Mucosa of gallbladder (tissue), 1 donor: ENCODE measurements at places on chromosomes 2 and 18. TPM values are rescaled to one million over a fixed set of nuclear protein-coding genes. Genes with fewer than 3 reads are reported as not detected.

HOXD1 gene
- 0.40 TPM for total RNA-seq

GRCh38 chr2:9981655-9982054, 30.2 kb downstream of the GRHL1 start:
- DNase-seq, result no peak

GRCh38 chr18:62452280-62452831, 70.5 kb upstream of the ZCCHC2 start:
- DNase-seq, result no peak

DNA sequence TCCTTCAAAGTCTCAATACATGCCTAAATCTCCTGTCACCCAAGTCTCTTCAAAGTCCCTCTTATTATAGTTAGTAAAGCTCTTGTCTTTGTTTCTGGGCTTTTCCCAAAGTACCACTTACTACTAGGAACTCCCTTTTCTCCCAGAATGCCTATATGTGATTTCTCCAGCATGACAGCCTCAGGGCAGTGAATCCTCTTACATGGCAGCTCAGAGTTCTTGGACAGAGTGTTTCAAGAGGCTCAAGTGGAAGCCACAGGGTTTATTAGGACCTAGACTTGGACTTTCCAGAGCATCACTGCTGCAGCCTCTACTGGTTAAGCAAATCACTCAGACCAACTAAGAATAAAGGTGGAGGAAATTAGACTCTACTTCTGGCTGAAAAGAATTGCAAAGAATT, 98.9 kb downstream of the CSRNP3 start:
- no peak for DNase-seq

- DNase-seq, result no peak
Observed at GRCh38 chr2:84741182-84741822, 139.6 kb downstream of the TRABD2A start.

GRCh38 chr18:27750014-27750413, 426.9 kb downstream of the CDH2 start:
- DNase-seq, result peak; percentile 54

- DNase-seq, result no peak
Observed at GRCh38 chr2:232873292-232873908, 3.3 kb downstream of the SNORC start.

DNA sequence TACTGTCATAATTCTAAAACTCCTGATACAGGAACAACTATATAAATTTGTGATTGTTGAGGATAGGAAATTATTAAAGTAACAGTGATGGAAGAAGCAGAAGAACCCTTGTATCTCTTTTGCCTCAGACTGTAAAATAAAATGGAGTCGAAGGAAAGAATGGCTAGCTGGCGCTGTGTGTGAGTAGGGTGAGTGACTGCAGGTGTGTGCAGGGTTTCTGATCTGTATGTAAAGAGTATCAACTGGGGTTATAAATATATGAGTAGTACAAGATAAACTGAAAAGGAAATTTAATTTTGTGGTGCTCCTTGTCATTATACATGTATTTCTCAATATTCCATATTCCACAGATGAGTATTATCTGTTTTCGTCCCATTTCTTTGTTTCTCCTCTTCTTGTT, 15.2 kb downstream of the POLI start:
- DNase-seq, result no peak

DNA sequence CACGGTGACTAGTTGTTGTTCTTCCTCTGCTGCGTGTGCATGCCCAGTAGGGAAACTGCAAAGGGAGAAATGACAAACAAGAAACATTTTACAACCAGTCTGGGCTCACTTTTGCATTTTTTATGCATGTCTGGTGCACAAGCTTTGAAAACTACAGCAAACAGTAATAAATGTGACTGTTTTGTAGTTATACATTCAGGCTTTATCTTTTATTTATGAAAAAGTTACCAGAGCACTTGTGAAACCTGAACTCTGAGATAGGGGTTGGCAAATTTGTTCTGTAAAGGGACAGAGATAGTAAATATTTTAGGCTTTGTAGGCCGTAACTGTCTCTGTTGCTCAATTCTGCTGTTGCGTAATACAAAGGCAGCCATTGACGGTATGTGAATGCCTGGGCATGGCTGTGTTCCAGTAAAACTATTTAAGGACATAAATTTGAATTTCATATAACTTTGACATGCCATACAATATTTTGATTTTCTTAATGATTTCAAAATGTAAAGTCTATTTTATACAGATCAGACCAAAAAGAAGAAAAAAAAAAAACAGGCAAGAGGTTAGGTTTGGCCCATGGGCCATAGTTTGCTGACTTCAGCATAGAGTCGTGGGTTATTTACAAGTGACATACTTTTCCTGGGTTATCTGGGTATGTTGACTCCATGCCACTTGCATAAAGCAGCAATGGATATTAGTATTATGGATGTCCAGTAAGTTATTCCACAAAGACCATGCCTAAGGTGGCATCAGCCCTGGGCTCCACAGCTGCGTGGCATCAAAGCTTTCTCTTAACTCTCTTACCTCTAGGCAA, 53.6 kb upstream of the EML6 start:
- peak; percentile 61 for DNase-seq

DNA sequence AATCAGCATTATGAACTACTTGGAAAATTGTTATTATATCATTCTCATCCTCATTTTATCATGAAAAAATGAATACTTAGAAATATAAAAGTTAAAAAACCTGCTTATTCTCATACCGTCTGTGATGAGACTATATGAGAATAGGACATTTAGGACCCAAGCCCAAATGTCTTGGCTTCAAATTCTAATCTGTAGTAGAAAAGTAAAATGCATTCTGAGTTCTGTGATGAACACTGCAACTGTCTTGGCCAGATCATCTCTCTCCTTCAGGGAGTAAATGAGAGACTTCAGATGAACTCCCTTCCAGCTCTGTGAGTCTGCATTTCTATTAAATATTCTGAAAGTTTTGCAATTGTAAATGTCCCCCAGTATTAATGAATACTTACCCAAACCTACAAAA, 940.7 kb upstream of the KLHL29 start:
- no peak for DNase-seq

GRCh38 chr2:104434318-104434792, 419.6 kb upstream of the POU3F3 start:
- peak; percentile 42 for DNase-seq

- DNase-seq, result no peak
Observed at GRCh38 chr2:7034303-7034702, 117.1 kb downstream of the RNF144A start.

DNA sequence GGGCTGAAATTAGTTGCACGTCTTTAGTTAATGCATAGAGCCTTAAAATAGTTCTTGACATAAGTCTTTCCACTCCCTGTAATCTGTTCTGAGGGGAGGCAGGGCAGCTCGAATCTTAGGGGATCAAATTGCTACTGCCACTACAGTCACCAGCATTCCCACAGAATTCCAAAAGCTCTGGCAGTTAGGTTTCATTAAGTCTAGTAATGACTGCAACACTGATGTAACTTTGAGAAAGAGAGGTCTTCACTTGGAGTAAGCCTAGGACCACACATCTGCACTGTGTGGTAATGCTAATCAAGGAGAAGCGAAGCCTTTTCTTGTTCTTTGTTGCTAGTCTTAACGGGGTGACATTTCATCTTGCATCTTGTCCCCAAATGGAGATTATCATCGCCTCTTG, 19.3 kb upstream of the NCK2 start:
- no peak for DNase-seq

TSGA10 gene
- 9.3 TPM for total RNA-seq

GRCh38 chr2:47269316-47270232, 114.5 kb upstream of the STPG4 start:
- peak; percentile 21 for DNase-seq

CHRND gene
- not detected for total RNA-seq

SMYD1 gene
- 7.3 TPM for total RNA-seq

IL1R2 gene
- 2.3 TPM for total RNA-seq

GRCh38 chr2:224887141-224887540, 155.1 kb downstream of the DOCK10 start:
- no peak for DNase-seq

DNA sequence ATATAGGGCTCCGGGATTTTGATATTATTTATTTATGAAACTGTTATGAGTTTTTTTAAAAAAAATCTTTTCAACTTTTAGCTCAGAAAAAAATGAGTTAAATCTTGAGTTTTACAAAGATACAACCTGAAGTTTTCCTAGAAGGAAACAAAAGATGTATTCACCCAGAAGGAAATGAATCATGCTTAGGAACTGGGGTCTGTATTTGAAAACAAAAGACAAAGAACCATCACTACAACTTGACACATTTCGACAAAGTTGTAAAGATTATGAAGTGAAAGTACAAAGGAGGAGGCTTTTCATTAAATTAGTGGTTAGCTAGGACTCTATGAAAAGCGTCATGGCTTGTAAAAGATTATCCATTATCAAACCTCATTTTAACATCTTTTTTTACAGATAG, 143.3 kb downstream of the PDE1A start:
- DNase-seq, result no peak

GRCh38 chr2:20676353-20677215, 9.6 kb downstream of the GDF7 start:
- peak; percentile 53 for DNase-seq

BCL2 gene
- total RNA-seq, result 18.5 TPM

ALPG gene
- total RNA-seq, result not detected

PDE11A gene
- 2.8 TPM for total RNA-seq

CNTNAP5 gene
- total RNA-seq, result 31.7 TPM

- no peak for DNase-seq
Observed at GRCh38 chr2:100887713-100888495, 68.0 kb downstream of the NPAS2 start.

- DNase-seq, result no peak
Observed at GRCh38 chr18:43079422-43079821, 36.1 kb downstream of the RIT2 start.

C2orf15 gene
- 5.8 TPM for total RNA-seq

DNA sequence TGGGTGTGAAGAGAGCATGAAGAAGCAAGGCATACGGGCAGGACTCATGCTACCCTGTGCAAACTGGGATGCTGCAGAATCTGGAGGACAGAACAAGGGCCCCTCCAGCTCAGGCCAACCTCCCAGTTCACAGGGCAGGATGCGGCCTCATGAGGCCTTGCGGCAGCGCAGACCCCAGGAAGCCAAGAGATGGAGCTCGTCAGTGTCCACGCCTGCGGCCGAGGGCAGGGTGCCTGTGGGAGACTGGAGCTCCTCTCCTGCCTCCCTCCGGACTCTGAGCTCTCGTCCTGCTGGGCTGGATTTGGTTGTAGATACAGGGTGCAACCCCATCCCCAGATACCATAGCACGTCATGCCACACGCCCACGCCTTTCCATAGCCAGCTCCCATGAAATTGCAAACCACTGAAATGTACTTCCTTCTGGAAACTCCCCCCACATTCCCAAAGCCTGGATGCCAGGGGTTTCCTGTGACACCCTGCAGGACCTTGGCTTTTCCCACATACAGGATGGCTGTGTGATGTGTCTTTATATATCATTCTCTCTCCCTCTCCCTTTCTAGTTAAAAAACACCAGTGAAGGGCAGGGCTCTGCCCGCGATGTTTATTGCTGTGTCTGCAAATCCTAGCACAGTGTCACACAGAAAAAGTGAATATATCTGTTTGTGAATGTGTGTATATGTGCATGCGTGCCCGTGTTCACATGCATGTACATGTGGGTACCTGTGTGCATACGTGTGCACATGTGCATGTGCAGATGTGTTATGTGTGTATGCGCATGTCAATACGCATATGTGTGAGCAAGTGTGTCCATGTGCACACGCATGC, 12.3 kb upstream of the SNTG2 start:
- DNase-seq, result no peak

DNA sequence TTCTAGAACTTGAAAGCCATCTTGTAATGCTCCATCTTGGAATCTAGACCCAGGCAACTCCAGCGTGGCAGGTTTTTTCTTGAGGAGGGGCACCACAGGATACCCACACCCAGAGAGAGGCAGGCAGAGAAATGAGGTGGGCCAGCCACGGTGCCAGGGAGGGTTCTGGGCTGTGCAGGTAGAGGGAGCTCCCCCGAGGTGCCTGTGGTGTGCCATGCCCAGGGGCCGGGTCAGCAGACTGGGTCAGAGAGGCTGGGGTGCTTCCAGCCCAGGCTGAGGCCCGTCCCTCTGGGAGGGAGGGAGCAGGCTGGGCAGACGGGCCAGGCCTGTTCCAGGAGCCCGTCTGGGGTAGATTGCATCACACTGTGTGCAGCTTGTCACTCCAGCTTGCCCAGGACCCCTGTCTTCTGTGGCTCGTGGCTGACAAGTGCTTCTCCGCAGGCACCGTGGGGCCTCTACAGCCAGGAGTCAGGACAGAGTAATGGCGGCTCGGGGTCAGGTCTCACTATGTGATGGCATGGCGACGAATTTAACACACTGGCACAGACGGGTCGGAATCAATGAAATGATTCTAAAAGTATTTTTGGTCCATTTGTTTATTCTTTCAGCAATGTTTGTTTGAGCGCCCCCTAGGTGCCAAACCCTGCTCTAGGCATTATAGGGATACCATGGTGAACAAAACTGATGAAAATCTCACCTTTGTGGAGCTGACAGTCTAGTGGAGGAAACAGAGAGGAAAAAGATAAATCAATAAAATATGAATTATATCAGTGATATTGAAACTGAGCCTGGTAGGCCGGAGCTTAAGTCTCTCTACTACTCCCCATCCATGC, 144.0 kb downstream of the ACOXL start:
- no peak for DNase-seq

GRCh38 chr2:150627526-150627925, 140.1 kb upstream of the RND3 start:
- DNase-seq, result no peak

KLHL41 gene
- 6.2 TPM for total RNA-seq

MTA3 gene
- 39.2 TPM for total RNA-seq

SPDYA gene
- 0.89 TPM for total RNA-seq

ACKR3 gene
- 12.0 TPM for total RNA-seq

DNA sequence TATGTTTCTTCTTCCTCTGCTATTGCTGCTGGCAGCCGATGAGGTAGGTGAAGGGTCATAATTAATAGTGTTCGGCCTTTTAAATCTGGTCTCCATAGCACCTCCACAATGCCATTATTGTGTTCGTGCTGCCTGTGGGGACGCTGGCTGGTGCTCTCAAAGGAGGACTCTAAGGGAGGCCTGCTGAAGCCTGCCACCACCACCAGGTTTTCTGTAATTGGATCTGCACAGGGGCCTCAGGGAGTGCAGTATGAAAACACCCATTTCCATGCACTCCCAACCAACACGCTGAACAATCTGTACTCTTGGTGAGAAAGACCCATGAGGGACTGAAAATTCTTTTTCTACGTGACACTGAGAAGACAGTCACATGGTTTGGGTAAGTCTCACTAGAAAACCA, 17.6 kb upstream of the CLIP4 start:
- DNase-seq, result no peak

- DNase-seq, result no peak
Observed at GRCh38 chr18:10481831-10482230, 27.4 kb downstream of the APCDD1 start.

DNA sequence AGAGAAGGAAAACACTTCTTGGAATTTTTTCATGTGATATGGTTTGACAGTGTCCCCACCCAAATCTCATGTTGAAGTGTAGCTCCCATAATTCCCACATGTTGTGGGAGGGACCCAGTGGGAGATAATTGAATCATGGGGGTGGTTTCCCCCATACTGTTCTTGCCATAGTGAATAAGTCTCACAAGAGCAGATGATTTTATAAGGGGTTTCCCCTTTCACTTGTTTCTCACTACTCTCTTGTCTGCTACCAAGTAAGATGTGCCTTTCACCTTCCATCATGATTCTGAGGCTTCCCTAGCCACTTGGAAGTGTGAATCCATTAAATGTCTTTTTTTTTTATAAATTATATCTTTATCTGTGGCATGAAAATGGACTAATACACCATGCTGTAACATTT, 250.7 kb downstream of the LPIN1 start:
- no peak for DNase-seq

GRCh38 chr18:79847606-79848293, 50.0 kb downstream of the KCNG2 start:
- DNase-seq, result no peak

OSBPL6 gene
- 6.3 TPM for total RNA-seq

GRCh38 chr2:226187616-226188015, 612.0 kb downstream of the IRS1 start:
- DNase-seq, result no peak
